Activated CD4-positive, alpha-beta T cell treated with anti-CD3 and anti-CD28 coated beads for 36 hours (primary cell): ENCODE measurements at places on chromosomes 11 and 22. TPM values are rescaled to one million over a fixed set of nuclear protein-coding genes. Genes with fewer than 3 reads are reported as not detected.

- H3K36me3 ChIP-seq: no peaks in the 10 kb centered on the region
- H3K27me3 ChIP-seq: peaks cover 3% of the 10 kb centered on the region
- H3K27ac ChIP-seq: no peak overlapping the region
- H3K4me1 ChIP-seq: no peaks in the 10 kb centered on the region
- DNase-seq: no peak
- no peak overlapping the region for H3K4me3 ChIP-seq
Measured at GRCh38 chr11:125532668-125533067, 36.6 kb upstream of the FEZ1 start.

DNA sequence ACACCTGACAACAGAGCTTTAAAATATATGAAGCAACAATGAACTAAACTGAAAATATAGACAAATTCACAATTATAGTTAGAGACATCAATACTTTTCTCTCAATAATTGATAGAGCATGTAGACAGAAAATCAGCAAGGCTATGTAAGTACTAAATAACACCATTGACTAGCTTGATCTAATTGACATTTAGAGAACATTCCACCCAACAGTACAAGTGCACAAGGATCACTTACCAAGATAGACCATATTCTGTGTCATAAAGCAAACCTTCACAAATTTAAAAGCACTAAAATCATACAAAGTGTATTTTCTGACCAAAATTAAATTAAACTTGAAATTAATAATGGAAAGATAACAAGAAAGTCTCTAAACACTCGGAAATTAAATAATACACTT is 562.5 kb downstream of the INSC start:
- DNase-seq: no peak
- H3K4me1 ChIP-seq: no peaks in the 10 kb centered on the region
- peaks cover 2% of the 10 kb centered on the region for H3K27me3 ChIP-seq
- no peak overlapping the region for H3K4me3 ChIP-seq

GRCh38 chr22:44815099-44816070 is 63.0 kb downstream of the ARHGAP8 start:
- H3K27ac ChIP-seq: no peak overlapping the region
- H3K27me3 ChIP-seq: no peaks in the 10 kb centered on the region
- H3K4me3 ChIP-seq: no peak overlapping the region
- H3K36me3 ChIP-seq: no peaks in the 10 kb centered on the region
- no peaks in the 10 kb centered on the region for H3K4me1 ChIP-seq

DNA sequence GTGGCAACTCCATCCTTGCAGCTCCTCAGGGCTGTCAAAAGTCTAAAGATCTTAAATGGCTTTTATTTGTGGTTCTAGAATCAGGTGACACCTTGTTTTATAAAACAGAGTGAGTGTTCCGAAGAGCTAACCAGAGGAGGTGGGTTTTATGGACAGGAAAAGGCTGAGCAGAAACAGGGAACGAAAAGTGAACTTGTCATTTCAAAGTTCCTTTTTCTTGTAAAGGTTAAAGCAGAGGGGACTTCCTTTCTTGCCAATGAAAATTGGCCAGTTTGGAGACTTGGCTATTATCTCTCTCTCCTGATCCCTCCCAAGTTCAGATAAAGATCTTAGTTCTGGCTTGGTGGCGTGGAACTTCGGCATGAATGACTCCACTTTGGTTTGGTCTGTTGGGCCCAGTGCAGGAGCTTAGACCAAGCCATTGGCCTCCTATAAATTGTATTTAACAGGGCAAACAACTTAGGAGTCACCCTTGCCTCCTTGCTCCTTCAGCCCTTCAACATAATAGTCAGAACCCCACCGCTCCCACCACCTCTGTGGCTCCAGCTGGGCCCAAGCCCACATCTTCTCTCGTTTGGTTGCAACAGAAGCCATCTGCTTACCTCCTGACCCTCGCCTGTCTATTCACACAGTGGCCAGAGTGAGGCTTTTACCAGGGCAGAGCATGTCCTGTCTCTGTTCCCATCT is 102.4 kb upstream of the THY1 start:
- H3K27me3 ChIP-seq: no peaks in the 10 kb centered on the region
- no peaks in the 10 kb centered on the region for H3K4me1 ChIP-seq
- DNase-seq: no peak
- no peak overlapping the region for H3K27ac ChIP-seq
- no peak overlapping the region for H3K4me3 ChIP-seq

- no peaks in the 10 kb centered on the region for H3K36me3 ChIP-seq
- DNase-seq: no peak
- H3K27ac ChIP-seq: no peak overlapping the region
- H3K4me3 ChIP-seq: no peak overlapping the region
- H3K4me1 ChIP-seq: no peaks in the 10 kb centered on the region
Measured at GRCh38 chr11:120197977-120198376, 12.9 kb upstream of the OAF start.

DNA sequence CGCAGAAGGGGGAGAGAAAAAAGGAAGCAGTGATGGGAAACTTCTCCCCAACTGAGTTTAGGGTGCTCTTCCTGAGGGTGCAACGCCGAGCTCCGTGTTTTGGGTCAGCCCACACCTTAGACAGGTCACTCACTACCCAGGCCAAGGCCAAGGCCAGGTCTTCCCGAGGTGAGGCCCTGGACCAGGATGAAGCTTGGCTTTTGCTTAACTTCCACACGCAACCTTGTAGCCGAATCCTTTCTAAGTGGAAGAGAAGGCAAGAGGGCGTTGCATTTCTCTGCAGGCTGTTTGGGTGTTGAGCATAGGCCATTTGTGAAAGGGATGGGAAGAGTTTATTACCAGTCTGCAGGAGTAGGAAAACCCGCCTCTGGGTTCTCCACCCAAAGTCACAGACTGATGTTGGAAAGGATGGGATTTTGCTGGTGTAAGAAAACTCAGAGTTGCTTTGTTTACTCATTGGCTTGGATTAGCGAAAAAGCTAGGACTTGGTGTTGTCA is 1.5 kb downstream of the KREMEN1 start:
- peak overlapping the region; percentile 28 for H3K4me3 ChIP-seq
- no peaks in the 10 kb centered on the region for H3K36me3 ChIP-seq
- no peak overlapping the region for H3K27ac ChIP-seq
- H3K27me3 ChIP-seq: peaks cover 52% of the 10 kb centered on the region
- no peak for DNase-seq
- H3K4me1 ChIP-seq: peaks cover 15% of the 10 kb centered on the region

- no peak overlapping the region for H3K27ac ChIP-seq
- no peak for DNase-seq
- no peak overlapping the region for H3K4me3 ChIP-seq
- H3K4me1 ChIP-seq: no peaks in the 10 kb centered on the region
- H3K27me3 ChIP-seq: peaks cover 25% of the 10 kb centered on the region
Measured at GRCh38 chr22:48895336-48895735, 932.3 kb downstream of the BRD1 start.

- no peaks in the 10 kb centered on the region for H3K27me3 ChIP-seq
- no peak overlapping the region for H3K27ac ChIP-seq
- no peaks in the 10 kb centered on the region for H3K4me1 ChIP-seq
Measured at GRCh38 chr11:129980086-129980485, 22.5 kb downstream of the PRDM10 start.

GRCh38 chr11:66070604-66071380 is 720 bp downstream of the PACS1 start:
- peaks cover 63% of the 10 kb centered on the region for H3K36me3 ChIP-seq
- peaks cover 63% of the 10 kb centered on the region for H3K4me1 ChIP-seq
- DNase-seq: peak; percentile 54

GRCh38 chr11:111120161-111120560 is 125.4 kb upstream of the POU2AF2 start:
- no peak overlapping the region for H3K27ac ChIP-seq
- no peak overlapping the region for H3K4me3 ChIP-seq
- H3K36me3 ChIP-seq: no peaks in the 10 kb centered on the region
- no peak for DNase-seq
- no peaks in the 10 kb centered on the region for H3K4me1 ChIP-seq
- H3K27me3 ChIP-seq: peaks cover 3% of the 10 kb centered on the region

DNA sequence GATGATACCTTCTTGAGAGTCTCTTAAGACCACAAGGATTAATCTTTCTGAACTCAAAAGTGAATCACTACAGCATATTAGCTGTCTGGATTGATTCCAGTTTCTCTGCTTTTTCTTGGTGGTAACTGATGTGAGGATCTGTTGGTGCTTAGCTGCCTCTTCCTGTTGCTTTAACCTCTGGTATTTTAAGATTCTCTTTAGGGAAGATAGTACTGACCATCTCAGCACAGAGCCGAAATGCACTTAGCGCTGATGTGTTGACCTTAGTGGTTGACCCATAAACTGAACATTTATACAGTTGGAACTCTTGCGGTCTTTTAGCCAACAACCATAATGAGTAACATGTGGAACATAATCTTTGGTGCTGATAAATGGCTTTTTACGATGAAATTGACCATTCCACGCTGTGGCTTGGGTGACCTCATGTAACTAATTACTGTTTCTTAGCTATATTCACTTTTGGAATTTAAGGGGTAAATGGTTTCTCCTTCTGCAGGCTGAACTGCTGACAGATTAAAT is 33.7 kb downstream of the APLP2 start:
- H3K27me3 ChIP-seq: no peaks in the 10 kb centered on the region
- H3K27ac ChIP-seq: no peak overlapping the region
- DNase-seq: no peak
- no peaks in the 10 kb centered on the region for H3K4me1 ChIP-seq
- no peak overlapping the region for H3K4me3 ChIP-seq
- H3K36me3 ChIP-seq: peaks cover 6% of the 10 kb centered on the region

DNA sequence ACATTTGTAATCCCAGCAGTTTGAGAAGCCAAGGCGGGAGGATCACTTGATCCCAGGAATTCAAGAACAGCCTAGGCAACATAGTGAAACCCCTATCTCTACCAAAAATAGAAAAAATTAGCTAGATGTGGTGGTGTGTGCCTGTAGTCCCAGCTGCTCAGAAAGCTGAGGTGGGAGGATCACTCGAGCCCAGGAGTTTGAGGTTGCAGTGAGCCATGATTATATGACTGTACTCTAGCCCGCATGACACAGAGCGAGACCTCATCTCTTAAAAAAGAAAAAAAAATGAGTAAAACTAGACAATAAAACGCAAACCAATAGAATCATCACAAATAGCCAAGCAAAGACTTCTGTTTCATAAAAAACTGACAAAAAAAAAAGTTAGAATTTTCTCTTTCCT is 21.8 kb downstream of the NUCB2 start:
- H3K36me3 ChIP-seq: peaks cover 31% of the 10 kb centered on the region
- no peaks in the 10 kb centered on the region for H3K27me3 ChIP-seq
- peaks cover 40% of the 10 kb centered on the region for H3K4me1 ChIP-seq
- H3K4me3 ChIP-seq: no peak overlapping the region
- peak; percentile 83 for DNase-seq
- H3K27ac ChIP-seq: no peak overlapping the region

DNA sequence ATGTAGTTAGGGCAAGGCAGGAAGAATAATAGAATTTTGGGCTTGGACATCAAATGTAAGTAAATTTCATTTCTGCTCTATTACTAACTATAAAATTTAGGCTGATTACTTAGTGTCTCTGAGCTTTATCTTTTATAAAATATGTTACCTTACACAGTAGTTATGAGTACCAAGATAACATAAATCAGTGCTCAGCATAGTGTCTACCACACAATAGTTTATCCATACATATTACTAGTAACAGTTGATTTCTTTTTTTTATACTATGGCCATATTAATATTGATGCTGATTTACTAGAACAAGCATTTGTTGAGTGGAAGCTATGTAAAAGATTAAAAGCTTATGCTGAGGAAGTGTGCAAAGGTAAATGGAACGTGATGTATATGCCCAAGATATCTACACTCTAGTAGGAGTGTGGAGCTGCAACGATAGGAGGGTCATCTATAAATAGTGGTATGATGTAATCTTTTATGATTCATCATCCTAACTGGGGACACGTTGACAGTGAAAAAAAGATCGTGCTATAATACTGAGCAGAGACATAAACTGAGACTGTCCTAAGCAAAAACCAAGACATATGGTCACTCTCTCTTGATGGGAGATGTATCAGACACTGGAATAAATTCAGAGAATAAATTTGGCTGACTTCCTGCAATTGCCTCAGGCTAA is 8.7 kb upstream of the SLC5A12 start:
- no peak overlapping the region for H3K27ac ChIP-seq
- no peaks in the 10 kb centered on the region for H3K4me1 ChIP-seq
- H3K4me3 ChIP-seq: no peak overlapping the region
- H3K36me3 ChIP-seq: no peaks in the 10 kb centered on the region
- DNase-seq: no peak
- no peaks in the 10 kb centered on the region for H3K27me3 ChIP-seq

DNA sequence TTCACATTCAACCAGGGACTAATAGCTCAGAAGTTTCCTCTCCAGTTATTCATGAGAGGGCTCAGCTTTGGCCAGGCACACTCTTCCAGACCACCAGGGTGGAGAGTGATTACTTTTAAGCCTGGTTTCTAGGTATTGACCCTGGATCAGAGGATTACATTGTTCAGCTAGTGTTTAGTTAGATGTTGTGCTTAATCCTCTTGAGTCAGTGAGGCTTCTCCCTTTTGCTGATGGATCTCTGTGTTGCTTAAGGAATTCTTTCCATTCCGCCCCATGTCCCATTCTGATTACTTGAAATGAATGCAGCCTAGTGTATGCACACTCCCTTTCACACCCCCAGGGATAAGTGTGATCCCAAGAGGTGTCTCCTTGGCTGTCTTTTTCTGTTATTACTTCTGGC is 271.7 kb upstream of the ANO5 start:
- H3K27me3 ChIP-seq: no peaks in the 10 kb centered on the region
- no peak for DNase-seq
- H3K27ac ChIP-seq: no peak overlapping the region
- no peaks in the 10 kb centered on the region for H3K36me3 ChIP-seq

DNA sequence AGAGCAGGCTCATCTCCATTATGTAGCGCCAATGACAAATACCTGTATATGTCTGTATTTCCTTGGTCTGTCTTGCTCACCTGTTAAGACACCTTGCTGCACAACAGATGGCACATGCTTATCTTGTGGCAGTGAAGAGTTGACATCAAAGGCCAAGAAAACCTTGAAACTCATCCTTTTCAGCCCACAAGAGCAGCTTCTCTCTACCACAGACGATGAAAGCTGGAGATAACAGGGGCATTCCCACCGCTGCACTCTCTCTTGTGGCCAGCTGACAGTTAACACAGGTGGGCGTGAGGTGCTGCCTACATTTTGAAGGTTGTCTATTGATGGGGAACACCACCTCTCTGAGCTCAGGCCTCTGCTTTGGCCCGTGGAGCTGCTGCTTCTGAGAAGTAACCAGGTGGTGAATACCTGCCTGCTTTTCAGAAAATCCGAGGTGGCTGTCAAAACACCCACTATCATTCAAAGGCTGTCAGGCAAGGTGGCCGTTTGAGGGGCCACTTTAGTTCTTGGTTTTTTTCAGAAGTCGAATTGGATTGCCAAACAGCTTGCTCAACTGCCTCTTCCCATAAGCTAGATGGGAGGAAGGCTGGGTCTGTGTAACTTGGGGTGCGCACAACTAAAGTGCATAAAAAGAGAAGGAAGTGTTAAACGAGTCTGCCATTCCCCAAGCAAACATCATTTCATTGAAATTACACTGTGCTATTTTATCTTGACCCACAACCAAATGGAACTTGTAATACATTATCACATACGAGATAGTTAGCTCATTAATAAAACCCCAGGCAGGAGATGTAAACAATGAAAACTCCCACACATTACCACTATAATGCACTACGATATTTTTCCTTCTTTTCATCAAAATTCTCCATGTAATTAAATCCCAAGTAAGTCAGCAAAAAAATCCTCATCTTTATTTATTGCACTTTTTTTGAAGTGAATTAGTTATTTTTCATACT is 87.1 kb upstream of the RAG2 start:
- H3K36me3 ChIP-seq: no peaks in the 10 kb centered on the region
- peaks cover 47% of the 10 kb centered on the region for H3K27me3 ChIP-seq
- no peak overlapping the region for H3K4me3 ChIP-seq

Gene KCNJ4
- not detected for total RNA-seq

Gene ANO9
- total RNA-seq: 31.7 TPM

Gene IGLL1
- not detected for total RNA-seq

Gene SPINDOC
- 26.2 TPM for total RNA-seq
